ENCODE measurements at places on chromosomes 13 and 19. TPM values are rescaled to one million over a fixed set of nuclear protein-coding genes. Genes with fewer than 3 reads are reported as not detected.

Gene IQCN
- 0.08 TPM for total RNA-seq

Gene ZNF560
- total RNA-seq = 0.69 TPM

DNA sequence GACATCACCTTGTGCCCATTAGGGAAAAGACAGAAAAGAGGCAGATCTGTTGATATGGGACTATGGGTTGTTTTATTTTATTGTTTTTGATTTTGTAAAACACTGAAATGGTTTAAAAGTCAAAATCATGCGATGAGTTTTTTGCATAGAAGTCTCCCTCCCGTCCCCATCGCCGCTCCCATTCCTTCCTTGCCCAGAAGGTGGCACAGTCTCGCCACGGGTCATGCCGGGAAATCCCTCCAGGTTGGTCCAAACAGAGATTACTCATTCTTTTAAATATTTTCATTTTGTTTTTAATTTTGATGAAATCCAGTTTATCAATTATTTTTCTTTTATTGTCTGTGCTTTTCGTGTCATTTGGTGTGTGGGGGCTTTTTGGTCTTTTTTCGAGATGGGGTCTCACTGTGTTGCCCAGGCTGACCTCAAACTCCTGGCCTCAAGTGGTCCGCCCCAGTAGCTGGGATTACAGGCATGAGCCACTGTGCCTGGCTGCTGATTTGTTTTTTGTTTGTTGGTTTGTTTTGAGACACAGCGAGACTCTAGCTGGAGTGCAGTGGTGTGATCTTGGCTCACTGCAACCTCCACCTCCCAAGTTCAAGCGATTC, 9.2 kb downstream of the PGPEP1 start:
- peak; percentile 65 for DNase-seq

DNA sequence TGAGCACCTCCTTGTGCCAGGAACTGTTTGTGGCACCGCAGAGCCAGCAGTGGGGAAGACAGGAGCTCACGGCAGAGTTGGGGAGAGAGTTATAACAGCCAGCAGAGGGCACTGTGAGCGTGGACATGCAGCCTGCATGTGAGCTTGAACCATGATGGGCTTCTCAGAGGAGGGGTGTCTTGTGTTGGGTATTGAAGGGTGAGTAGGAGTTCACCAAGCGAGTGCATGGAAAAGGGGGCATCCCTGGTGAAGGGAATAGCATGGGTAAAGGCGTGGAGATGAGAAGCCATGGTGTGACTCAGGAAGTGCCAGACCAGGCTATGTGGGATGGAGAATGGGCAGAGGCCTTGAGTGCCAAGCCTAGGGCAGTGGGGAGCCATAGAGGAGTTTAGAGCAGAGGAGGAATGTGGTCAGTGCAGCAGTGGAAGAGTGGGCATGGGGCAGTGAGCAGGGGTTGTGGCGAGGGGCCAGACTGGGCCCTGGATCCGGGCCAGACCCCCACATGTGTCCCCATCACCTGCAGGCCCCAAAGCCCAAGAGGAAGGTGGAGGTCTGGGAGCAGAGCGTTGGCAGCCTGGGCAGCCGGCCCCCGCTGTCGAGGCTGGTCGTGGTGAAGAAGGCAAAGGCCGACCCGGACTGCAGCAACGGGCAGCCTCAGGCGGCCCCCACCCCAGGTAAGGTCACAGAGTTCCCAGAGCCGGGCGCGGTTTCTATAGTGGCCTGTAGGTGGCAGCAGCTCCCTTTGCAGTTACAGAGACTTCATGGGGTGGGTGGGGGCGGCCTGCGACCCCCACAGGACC, 11.8 kb upstream of the SHD start:
- peak; percentile 83 for DNase-seq

DNA sequence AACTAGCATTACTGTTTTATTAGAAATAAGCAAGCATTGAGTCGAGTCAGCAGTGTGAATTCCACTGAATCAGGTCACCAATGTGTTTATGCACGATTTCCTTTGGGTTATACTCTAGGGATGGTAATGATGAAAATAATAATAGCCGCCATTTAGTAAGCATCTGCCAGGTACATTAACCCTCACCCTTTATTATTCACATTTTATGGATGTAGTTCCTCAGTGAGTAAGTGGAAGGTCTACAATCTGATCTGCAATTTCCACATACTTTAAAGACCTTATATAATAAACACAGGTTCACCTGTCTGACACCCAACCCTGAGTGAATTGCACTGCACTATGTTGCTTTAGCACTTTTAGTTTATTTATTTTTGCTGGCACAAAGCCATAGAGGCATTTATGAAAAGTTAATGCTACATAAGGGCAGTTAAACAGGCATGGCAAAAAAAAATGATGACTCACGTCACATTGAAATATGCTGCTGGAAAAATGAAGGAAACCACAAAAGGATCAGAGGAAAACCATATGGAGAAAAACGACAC, 122.4 kb downstream of the TRPC4 start:
- no peak for DNase-seq
